Effector memory CD4-positive, alpha-beta T cell (primary cell): ENCODE measurements at places on chromosomes 5 and 9.

DNA sequence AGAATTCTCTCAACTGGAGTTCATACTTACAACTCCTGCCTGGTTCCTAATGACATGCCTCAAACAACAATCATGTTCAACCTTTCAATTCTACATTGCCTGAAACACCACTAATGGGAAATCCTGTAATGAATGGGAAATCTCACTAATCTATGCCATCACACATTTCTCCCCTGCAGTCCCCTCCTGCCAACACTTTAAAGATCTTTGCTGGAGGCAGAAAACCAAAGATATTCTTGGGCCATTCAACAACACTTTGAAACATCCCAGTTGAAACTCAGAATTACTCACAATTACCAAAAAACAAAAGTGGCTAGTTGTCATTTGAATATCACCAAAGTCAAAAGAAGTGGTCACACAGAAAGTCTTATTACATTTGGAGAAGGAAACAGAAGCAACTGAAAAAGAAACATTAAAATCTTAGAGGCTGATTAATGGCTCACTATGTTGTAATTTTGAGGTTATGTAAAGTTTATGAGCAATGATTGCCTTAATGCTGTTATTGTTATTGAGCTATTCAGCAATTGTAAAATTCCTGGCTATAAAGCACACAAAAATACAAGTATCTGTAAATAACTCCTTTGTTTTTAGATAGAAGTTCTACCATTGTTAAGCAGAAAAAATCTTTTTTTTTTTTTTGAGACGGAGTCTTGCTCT lies 313.4 kb upstream of the SLC30A5 start:
- no peak for DNase-seq

DNA sequence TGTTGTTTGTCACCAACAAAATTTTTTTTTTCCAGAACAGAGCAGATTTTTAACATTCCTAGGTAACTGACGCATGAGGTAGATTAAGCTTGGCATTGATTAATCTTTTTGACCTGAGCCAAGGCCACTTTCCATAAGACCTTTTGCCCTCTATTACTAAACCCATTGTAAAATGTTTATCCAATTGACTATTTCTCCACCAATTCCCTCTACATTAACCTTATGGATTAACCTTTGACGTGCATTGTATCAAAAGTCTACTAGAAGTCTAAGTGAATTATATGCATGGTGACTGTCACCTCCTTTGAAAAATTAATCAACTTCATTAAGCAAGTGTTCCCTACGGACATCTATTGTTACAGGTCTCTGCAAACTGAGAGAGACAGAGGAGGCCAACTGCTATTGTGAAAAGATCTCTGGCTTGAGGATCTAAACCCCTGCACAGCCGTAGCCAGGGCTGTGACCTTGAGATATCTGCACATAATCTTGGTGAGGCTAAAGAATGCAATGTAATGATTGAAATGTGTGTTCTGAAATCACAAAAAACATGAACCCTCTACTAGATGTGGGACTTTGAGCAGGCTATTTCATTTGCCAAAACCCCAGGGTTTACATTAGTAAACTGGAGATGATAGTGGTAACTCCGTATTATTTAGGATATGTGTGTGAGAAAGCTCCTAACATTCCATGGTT lies 632.2 kb downstream of the TLR4 start:
- DNase-seq: no peak

GRCh38 chr5:82885627-82886389 lies 191.4 kb downstream of the TMEM167A start:
- DNase-seq: no peak

- no peak for DNase-seq
Measured at GRCh38 chr9:130543368-130543767, 36.0 kb upstream of the FUBP3 start.

DNA sequence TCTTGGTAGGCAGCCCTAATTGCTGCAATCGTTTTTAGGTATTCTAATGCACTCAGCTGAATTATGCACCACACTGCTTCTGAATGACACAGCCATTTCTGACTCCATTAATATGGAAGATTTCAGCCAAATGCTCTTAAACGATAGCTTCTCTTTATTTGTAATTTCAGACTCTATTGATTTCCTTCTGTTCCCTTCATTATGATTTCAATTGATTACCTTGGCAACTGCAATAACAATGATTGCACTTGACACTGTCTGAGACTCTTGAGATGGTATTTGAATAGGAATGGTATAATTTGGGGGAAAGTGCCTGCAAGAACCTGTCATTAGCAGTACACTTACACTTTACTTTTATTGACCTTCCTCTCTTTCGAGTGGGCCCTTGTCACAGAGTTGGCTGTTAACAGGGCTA lies 296.1 kb upstream of the DMAC1 start:
- DNase-seq: no peak

DNA sequence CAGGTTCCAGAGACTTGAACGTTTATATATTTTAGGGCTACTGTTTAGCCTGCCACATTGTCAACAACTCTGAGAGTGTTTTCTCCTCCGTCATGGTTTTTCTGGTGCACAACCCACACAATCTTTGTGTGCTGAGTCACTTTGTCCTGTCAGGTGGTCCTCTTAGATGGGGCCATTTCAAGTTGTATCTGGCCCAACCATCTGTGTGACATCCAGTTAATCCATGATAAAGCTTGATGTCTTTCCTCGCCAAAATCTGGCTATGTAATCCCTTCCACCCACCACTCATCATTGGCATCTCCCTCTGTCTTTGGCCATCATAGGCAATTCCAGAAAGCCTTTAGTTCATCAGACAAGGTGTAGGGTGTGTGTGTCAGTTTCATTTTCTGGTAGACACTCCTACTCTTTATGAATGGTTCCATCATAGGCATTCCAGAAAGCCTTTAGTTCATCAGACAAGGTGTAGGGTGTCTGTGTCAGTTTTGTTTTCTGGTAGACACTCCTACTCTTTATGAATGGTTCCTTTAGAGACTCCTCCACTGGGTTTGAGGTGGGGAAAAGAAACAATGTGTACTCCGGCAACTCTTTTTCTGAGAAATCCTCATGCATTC lies 282.0 kb upstream of the ACTBL2 start:
- DNase-seq: no peak

DNA sequence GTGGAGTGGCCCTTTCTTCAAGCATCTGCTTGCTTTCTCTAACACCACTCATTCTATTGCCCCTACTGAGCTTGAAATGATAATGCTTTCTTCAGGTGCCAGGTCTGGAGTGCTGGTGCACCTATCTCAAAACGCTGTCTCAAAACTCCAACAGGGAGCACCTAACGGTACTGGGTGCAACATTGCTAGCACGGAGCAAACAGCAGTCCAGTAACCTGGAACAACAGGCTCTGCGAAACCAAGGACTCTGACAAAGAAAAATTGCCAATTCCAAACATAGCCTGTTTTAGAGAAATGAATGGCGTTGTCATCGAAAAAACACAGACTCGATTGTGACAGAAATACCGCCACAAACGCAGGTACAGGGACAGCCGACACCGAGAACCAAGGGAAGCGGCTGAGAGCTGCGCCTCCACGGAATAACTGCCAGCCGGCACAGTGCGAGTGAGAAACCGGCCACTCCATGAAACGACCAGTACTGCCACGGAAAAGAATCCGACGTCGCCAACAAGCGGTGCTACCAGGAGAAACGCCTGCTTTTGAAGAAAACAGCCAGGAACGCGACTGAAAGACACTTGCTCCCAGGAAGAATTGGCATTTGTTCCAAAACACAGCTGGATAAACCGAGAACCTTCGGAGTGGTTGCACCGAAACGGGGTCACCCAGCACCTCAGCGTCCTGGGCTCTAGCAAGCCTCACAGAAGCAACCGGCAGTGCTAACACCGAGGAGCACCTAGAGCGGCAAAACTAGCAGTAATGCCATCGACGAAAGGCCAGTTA lies 3.1 kb downstream of the ANXA2R start:
- no peak for DNase-seq

DNA sequence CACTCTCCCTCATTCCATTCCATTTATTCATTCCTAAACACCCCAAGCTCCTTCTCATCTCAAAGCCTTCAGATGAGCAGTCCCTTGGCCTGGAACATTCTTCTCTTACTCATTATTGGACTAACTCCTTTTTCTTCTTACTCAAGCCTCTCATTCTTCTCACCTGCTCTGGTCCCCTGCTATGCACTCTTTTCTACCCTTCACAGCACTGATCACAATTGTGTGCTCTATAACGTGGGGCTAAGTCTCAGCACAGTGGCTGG lies 212.4 kb downstream of the MAPKAP1 start:
- DNase-seq: no peak

GRCh38 chr9:132671620-132672412 lies 1.6 kb downstream of the GTF3C4 start:
- no peak for DNase-seq

- DNase-seq: no peak
Measured at GRCh38 chr9:84667571-84668195, 1.8 kb upstream of the NTRK2 start.

DNA sequence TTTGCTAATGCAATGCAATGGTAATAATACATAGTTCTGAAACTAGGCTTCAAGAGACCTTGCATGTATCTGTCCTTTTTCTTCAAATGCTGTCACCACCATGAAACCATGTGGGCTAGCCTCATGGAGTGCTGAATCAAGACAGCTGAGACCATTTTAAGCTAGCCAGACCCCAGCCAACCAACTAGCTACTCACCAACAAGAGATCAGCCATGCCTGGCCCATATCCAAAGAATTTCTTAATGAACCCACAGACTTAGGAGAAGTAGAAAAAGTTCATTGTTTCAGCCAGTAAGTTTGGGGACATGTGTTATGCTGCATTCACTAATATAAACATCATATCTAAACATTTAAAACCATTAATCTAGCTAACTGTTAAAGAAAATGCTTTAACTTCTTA lies 139.8 kb upstream of the EDIL3 start:
- DNase-seq: no peak

- no peak for DNase-seq
Measured at GRCh38 chr9:27386571-27387091, 89.7 kb upstream of the EQTN start.

- DNase-seq: no peak
Measured at GRCh38 chr5:14838396-14839319, 32.9 kb downstream of the ANKH start.

DNA sequence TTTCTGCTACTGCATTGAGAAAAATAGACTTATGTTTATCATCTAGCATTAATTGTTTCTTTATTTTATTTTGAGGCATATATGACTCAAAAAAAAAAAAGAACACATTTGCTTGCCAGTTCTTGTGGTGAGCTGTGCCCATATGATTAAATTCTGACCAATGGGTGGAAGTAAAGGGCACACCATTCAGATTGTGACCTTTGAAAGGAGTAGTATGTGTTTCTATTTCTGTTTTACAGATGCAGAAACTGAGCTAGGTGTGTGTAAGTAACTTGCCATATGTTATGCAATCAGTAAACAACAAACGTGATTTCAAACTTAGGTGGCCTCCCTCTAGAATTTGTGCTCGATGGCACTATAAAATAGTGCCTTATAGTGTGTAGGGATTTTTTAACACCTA lies 368.1 kb upstream of the EDIL3 start:
- DNase-seq: no peak
